ENCODE measurements at places on chromosomes 6 and 20.

DNA sequence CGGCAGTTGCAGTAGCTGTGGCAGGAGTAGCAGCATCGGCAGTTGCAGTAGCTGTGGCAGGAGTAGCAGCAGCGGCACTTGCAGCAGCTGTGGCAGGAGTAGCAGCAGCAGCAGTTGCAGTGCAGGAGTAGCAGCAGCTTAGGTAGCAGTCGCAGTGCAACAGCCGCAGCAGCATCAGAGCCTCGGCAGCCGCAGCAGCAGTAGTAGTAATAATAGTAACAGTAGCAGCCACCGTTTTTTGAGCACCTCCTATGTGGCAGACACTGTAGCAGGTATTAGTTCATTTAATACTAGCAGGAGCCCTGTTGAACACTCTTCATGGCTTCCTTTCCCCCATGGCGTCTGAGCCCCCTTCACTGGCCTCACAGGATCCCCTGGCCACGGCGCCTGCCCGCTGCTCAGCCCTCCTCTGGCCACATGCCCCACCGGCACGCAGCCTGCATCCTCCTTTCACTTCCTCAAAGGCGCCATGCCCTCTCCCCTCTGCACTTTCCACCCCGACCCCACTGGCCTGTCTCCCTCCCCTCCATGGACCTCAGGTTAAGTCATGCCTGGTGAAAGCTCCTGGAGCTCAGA is 19.1 kb upstream of the IRF4 start:
- DNase-seq = no peak

DNA sequence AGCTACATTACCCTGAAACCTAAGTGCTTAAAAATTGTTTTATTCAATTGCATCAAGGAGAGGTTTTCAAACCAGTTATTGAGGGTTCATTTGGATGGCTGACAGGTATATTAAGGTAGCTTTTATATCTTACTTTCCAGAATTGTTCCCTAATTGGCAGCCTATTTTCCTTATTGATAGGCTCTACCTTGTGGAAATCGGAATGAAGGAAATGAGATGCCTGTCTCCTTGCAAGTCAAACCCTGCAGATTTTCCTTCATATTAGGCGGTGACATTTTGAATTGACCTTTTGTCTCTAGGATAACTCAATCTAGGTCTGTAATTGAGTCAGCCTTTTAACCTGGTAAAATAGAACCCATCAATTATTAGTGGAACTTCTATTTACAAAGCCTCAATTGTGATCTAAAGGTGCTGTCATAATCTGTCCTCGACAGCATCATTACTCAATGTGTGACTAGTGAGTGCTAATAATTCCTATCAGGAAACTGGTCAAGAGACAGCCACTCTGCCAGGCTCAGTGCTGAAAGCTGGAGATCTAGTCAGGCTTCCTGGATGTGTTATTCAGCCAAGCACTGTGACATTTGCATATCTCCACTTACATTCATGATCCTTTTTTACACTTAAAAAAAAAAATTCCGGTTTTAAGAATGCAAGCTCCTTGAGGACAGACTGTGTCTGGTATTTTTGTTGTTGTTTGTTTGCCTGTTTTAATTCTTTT is 20.1 kb downstream of the OPRM1 start:
- no peak for DNase-seq

DNA sequence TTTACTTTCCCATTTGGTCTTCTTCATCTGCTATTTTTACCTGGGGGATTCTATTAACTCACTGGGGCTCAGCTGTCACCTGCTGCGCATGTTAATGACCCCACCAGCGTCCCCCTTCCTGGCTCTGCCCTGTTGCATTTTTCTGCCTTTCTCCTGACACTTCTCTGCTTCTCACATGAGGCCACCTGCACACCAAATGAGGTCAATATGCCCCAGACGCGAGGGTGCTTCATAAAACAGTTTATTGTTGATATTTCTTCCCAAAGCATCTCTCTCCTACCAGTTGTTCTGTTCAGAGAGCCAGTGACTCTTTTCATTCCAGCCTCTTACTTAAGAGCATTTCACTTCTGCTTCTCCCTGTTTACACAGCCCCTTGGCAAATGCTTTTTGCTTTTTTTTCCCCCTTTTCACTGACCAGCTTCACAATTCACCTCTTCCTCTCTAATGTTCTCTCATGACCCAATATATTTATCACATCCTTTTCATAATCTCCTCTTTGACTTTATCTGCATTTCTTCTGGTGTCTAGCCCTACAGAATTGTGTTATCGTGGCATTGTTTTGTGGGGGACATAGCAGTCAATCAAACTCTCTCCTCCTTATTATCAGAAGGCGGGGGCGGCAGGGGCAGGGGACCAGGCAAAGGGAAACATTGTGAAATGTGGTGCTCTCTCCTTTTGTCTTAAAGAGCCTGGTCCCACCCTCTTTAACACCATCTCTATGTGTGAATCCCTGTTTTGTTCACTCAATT is 545.8 kb upstream of the CITED2 start:
- no peak for DNase-seq

- DNase-seq = no peak
Measured at GRCh38 chr6:46138281-46138680, 8.5 kb downstream of the ENPP4 start.

- no peak for DNase-seq
Measured at GRCh38 chr20:12057778-12058177, 140.1 kb downstream of the BTBD3 start.

- DNase-seq = peak; percentile 80
Measured at GRCh38 chr20:3045816-3046676, at the start of gene MRPS26. MRPS26 (plus strand) TSS chr20:3046052; CDS start chr20:3046069, 17 bp downstream.

- peak; percentile 42 for DNase-seq
Measured at GRCh38 chr6:150001295-150002008, 23.9 kb downstream of the RAET1L start.

DNA sequence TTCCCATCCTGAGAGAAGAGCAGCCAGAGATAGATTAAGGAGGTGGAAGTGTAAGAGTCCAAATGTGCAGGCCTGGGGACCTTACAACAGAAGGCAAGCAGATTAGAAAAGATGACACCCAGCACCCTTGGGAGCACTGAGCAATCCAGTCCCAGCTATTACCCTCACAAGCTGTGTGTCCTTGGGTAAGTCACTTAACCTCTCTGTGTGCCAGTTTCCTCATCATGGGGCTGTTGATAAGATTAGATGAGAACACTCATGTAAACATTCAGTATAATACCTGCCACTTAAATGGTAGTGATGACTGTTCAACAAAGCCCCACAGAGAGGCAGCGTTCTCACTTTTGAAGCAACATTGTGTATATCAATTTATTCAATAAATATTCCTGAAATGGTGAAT is 114.8 kb upstream of the CST7 start:
- no peak for DNase-seq

- peak; percentile 43 for DNase-seq
Measured at GRCh38 chr20:3751675-3752385, 15.7 kb downstream of the ADISSP start.

DNA sequence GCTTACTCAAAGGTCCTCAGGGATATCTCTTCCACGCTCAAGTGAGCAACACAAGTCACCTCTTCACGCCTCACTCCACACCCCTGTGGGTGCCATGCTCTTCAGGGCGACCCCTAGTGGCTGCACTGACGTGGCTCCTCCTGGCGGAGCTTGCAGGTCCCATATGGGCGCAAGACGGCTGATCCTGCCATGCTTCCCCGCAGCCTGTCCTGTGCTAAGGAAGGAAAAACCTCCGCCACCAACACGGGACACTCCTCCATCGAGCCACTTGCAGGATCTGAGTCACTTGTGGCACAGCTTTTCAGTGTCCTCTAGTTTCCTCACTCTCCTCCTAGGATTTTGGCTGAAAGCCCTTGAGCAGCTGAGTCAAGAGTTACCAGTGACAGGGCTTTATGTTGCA is 90.7 kb downstream of the KHDC1L start:
- DNase-seq = peak; percentile 34

DNA sequence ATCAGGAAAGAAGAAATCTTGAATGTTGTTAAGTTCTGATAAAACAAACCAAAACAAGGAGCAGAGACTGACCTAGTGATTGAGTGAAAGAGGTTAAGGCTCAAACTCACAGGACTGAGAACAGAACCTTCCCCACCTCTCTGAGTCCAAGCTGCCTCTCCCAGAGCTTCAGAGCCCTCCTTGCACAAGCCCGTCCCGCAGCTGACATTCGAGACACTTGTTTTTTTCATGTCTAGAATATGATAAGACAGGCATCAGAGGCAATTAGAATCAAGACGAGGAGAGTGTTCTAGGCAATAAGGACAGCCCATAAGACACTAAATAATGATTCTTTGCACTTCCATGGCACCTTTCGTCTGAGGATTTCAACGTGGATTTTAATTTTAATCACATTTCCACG is 140.6 kb downstream of the PXDC1 start:
- DNase-seq = no peak

- DNase-seq = no peak
Measured at GRCh38 chr6:113642714-113643406, 214.3 kb upstream of the MARCKS start.

DNA sequence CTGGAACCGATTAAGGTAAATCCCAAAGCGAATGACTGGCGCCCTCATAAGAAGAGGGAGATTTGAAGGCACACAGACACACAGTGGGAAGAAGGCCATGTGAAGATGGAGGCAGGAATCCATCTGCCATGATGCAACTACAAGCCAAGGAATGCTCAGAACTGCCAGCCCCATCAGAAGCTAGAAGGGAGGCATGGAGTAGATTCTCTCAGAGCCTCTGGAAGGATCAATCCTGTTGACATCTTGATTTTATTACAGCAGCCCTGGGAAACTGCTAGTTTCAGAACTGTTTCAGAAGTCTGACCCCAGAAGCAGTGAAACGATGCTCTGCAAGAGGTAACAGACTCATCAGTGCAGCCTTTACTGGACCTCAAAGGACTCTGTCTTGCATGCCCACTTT is 103.5 kb upstream of the GPR6 start:
- no peak for DNase-seq

Data from stimulated activated CD4-positive, alpha-beta T cell treated with anti-CD3 and anti-CD28 coated beads, Interleukin-1b, Interleukin-23, amount 100 ng/mL, for 48 hours (primary cell).